Activated T-helper 1 cell treated with anti-CD3 and anti-CD28 coated beads, Interleukin-2, amount 50 U/mL, for 16 hours (primary cell): ENCODE measurements at places on chromosomes 2 and 18.
A peak's percentile ranks its signal among the peaks of the same experiment; 100 is the strongest.

DNA sequence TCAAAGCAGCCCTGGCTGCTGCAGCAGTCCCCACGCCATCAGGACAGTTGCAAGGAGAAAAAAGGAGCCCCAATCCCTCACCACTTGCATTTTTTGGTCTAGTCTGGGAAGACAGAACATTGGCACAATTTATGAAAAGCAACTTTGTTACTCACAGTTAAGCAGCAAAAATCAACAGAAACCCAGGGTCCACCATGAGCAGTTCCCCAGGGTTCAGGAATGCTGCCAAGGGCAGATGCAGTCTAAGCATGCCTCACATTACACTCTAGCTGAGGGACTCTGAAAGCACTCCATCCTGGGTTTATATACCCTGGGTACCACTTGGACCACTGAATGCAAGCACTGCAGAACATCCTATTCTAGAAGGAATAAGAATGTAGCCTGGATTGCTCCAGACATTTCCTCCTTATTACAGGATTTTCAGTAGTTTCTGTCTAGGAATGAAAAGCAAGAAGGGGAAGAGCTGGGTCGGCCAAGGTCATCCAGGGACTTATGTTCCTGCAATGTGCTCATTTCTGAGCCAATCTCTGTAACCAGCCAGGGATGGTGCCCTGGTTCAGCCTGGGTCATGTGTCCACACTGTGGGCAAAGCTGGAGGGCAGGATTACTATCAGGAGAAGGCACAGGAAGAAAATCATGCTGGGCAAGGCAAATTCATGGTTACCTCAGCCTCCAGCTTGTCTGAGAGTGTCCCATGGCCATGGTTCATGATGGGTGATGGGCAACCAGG, 19.5 kb upstream of the TMEM163 start:
- no peak for DNase-seq

DNA sequence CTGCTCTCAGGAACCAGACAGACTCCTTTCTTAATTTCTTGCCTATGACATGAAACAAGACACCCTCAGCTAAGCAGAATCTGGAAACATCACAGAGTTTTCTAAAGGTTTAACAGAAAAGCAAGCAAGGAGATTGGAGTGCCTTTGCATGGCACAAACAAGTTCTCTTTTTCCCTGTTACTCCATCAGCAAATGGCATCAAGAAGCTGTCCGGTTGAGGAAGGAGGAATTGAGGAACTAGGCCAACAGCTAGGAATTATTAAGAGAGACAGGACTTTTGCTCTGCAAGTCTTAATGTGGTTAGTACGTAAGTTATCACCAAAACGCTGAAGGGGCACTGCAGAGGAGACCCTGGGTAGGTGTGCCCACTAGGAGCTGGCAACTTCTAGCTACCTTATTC, 53.2 kb downstream of the NEB start:
- DNase-seq = no peak

DNA sequence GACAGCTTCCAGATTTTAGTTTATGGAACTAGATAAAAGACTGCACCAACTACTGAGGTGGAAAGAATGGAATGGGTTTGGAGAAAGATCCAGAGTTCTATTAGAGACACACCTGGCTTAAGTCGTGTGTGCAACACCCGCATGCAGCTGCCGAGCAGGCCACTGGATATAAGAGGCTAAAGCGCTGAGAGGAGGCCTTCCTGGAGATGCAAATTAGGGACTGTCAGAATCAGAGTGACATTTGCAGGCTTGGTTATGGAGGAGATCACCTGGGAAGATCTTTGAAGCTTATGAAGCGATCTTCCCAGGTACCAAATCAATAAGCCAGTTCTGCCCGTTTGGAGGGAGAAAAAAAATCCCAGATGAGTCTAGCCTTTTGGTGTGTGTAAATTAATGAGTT, 30.4 kb upstream of the KLHL29 start:
- DNase-seq = no peak

DNA sequence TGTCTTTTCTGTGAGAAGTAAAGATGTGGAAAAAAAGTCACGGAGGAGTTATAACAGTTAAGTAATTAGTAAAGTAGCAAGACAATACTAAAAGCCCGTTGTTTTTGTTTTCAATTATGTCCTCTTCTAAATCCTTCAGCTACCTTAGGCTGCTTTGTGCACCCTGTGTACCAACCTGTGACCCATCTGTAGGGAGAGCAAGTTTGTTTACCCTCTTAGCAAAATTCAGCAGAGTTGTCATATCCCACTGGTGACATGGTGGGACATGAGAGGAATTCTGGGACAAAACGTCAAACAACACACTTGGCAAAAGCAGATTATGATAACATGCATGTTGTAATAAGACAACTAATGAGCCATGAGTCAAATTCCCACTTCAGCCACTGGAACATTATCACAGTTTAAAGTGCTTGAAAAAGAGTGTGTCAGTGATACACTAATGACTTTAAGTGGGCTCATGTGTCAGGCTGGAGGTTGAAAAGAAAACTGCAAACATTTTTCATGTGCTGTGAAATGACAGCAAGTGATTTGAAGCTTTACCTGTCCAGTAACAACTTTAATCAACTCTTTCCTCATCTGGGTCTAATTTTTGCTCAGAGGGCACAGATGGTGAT, 392.8 kb upstream of the ACVR2A start:
- no peak for DNase-seq

GRCh38 chr2:192122946-192123345, 71.8 kb downstream of the TMEFF2 start:
- no peak for DNase-seq

DNA sequence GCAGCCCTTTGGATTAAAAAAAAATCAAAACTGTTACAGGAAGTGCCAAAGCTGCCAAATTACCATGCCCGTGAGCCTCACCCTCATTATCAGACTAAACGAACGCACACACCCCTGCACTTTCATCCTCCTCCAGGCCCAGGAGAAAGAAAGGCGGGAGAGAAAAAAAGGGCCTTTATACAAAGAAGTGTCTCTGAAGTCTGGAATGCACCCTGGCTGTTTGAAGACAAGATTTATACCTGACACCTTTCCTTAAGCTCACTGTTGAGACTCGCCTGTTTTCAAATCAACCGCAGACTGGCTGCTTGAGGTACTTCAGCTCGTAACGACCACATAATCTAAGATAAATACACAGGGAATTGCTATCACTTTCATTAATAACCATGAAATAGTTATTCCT, 31.0 kb downstream of the EDAR start:
- no peak for DNase-seq

DNA sequence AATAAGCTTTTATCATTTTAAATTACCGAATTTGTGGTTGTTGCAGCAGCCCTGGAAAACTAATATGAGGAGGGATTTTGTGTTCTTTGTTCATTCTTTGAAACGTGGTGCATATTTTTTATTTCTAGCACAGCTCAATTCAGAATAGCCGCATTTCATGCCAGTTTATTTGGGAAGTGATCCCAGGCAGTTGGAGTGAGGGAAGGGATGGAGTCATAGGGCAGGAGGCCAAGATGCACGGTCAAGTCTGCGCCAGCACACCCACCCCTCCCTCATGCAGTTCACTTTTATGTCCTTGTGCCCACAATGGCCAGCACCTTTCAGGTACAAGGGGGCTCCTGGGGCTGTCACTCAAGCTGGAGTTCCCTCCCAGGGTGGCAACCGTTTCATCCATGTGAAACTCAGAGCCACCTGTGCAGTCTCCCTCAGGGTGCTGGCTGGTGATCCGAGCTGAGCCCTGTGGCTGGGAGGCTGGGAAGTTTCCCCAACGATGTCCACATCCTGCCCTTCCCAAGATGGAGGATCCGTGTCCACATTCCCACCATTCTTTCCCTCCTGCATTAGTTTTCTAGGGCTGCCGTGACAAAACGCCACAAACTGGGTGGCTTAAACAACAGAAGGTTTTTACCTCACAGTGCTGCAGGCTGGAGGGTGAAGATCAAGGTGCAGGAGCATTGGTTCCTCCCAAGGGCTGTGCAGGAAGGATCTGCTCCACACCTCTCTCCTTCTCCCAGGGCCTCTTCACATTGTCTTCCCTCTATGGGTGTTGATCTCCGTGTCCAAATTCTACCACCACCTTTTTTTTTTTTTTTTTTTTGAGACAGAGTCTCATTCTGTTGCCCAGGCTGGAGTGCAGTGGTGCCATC, 68.5 kb upstream of the ITGA6 start:
- DNase-seq = no peak

- DNase-seq = no peak
Observed at GRCh38 chr2:96788442-96789244, 27.4 kb upstream of the CNNM3 start.

DNA sequence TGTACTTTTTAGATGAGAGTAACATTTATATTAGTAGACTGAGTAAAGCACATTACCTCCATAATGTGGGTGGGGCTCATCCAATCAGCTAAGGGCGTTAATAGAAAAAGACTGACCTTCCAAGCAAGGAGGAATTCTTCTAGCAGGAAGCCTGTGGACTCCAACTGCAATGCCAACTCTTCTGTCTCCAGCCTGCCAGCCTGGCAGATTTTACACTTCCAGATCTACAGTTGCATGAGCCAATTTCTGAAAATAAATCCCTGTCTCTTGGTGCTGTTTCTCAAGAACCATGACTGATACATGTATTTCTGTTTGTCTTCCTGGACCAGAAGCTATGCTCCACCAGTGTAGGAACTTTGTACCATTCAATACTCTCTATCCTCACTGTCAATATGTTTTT, 69.0 kb upstream of the LMAN1 start:
- DNase-seq = no peak

GRCh38 chr18:79511271-79511670, 115.5 kb downstream of the NFATC1 start:
- peak; percentile 1 for DNase-seq

DNA sequence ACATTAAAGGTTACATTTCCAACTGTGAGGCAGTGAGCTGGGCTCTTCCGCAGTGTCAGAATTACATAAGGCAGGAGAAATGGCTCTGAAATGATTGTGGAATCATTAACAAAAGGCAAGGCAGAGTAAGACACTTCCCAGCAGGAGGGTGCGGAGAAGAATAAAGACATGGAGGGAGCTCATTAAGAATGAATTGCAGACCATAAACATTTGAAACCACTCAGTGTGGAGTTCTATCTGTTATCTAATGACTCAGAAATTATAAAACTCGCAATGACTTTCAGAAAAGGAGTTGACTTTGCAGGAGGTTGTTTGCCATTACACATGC, 77.0 kb downstream of the SMIM21 start:
- no peak for DNase-seq

DNA sequence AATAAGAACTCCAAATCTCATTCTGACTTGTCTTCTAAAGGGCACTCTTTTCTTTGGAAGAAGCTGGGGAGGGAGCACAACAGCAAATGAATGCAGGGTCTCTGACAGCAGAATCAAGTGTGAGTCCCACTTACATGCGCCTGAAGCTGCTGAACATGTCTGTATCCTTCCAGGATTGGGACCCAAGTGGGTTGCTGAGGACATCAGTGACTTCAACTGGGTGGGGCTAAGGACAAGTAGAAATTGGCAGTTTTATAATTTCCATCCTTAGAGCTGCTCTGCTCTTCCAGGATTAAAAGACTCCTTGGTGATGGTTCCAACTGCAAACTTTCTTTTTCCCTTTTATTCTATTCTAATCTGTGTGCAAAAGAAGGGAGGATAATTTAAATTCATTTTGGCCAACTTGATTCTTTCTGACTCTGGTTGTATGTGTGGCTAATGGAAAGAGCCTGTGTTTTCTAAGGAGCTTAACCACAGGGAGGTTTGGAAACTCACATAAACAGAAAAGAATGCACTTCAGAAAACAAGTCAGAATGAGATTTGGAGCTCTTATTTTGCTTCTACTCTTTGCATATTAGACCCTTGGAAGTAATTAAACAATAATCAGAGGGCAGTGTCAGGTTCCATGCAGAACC, 20.6 kb downstream of the ANTXR1 start:
- DNase-seq = no peak

- DNase-seq = no peak
Observed at GRCh38 chr2:69253611-69254301, 133.3 kb downstream of the GFPT1 start.

DNA sequence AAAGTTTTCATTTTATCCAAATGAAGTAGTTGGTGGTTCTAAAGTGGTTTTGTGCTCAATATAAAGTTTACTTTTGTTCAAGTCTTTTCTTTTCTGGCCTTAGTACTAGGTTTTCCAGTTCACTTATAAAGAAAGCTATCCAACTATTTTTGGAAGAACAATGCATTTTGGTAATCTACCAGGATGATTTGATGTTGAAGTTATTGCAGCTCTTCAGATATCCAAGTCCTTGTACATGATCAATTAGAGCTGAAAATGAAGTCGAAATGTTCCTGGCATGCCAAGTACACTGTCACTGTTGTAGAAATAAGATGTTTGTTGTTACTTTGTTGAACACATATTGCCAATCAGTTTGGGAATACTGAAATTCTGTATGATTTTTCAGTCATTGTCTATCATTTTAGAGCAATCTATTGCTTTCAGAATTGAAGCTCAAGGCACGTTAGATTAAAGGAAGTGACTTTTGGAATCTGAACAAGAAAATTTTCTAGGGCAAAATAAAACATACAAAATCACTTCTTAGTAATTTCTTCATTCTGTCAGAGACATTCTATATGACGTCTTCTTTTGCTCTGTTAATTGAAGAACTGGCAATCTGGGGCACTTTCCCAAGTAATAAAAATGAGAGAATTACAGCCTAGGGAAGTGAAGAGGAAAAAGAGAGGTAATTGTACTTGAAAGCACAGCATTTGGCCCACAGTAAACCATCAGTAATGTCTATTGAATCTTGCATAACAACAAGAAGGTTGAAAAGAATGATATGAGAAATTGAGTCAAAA, 232.3 kb downstream of the MREG start:
- no peak for DNase-seq

DNA sequence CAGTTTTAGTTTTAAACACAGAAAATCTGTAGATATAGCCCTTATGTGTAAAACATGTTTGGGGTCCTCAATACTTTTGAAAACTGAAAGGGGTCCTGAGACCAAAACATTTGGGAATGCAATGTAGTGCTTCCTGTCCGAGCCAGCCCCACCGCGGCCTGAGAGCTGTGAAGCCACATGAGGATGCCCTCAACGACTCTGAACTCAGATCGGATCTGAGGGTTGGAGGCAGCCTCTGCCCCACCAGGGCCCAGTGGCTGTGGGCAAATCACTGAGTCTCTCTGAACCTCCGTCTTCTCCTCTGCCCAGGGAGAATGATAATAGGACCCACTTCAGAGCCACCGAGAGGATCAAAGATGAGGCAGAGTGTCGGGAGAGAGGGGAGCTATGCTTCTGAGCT, 33.4 kb upstream of the HPCAL1 start:
- DNase-seq = no peak

DNA sequence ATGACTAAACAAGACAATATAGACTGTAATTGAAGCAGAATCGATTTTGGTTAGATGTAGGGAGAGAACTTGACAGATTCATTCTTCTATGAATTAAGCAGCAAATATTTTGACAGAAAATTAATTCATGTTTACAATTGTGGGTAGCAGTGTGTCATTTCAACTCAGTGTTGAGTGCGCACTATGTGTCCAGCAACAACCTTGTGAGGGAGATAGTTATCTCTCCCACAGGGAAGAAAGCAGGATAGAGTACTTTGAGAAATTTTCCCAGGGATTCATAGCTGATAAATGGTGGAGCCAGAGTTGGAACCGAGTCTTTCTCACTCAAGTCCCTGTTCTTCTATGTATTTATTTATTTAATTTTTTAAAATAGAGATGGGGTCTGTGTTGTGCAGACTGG, 5.2 kb downstream of the MRPL33 start:
- DNase-seq = no peak
